Astrocyte of the spinal cord (primary cell): ENCODE measurements at places on chromosomes 11 and 22.

DNA sequence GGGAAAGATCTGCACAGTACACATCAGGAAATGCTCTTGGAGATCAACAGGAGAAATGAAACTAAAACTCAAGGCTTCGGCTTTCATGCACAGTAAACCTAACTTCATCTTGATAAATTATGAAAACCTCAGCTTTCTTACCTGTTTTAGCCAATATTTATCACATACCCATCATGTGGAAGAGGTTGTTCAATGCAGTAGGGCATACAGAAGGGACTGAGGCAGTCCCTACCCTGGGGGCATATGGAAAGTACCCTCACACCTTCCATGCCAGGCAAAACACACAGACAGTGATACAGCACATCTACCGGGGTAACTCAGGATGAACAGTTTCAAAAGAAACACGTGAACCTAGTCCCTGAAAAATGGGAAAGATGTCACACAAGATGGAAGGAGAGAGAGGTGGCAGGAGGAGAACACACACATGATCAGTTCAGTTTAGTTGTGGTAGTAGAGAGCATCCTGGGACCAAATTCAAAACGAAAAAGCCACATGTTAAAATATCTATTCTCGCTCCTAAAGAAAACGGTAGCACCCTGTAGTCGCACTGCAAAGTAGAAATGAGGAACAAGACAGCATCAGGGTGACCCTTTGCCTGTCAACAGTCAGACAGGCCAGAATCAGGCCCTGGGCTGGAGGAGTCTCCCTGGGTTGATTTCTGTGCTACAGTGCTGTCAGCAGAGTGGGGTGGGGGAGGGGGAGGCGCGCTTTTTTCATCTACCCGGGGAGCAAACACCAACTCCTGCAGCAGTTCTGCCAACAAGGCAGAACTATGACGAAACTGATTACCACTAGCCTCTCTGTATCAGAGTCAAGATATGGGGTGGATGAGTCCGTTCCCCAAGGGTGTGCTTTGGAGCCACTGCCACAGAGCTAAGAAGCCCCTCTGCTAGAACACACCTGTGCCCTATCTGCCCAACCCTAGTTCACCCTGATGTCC lies 1.3 kb downstream of the HIRA start:
- peak; percentile 65 for DNase-seq

- DNase-seq, result no peak
Measured at GRCh38 chr11:58615559-58615958, 6.9 kb upstream of the CNTF start.

- DNase-seq, result no peak
Measured at GRCh38 chr11:67311051-67311555, 7.8 kb downstream of the SSH3 start.

DNA sequence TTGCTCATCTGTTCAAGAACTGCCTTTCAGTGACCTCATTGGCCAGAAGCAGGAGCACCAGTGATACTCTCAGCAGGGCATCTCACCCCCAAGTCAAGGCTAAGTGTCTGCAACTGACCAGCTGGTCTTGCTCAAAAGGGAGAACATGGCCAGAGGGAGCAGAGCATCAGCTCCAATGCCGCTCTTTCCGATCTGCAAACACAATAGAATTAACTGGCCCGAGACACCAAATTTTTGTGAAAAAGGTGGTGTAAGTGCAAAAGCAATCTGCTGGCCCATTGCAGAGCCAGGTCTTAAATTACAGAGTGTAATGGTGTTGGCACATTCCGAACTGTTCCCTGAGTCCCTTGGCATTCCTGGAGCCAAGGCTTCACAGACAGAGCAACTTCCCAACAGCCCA lies 97.0 kb downstream of the PKNOX2 start:
- no peak for DNase-seq

DNA sequence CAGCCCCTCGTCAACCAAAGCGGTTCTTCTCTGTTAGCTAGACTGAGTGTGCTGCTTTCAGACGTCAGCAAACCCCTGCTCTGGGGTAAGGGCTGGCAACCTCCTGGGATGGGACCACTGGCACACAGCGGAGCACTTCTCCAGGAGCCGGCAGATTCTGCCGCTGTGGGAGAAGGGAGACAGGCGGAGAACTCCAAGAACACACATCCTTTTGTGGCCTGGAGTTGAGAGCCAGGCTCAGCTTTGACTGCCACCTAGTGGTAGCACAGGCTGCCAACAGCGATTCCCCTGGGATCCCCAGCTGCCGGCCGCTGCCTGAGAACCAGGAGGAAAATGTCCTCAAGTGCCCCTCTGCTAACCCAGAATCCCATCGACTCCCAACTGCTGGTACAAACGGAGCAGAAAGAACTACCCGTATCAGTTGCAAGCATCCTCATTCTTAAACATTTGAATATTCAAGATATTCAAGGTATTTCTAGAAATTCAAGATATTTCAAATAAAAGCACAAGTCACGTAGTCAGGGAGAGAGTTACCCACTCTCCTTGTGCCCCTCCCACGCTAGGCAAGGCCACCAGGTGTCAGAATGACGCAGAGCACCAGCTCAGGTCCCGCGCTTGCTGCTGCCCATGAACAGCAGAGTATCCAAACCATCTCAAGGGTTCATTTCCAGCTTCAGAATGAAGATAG lies 4.9 kb downstream of the LTO1 start:
- DNase-seq, result peak; percentile 85

- no peak for DNase-seq
Measured at GRCh38 chr11:45801723-45802315, 3.1 kb upstream of the SLC35C1 start.

- no peak for DNase-seq
Measured at GRCh38 chr11:61805146-61805545, 11.7 kb downstream of the FADS1 start.

- DNase-seq, result peak; percentile 96
Measured at GRCh38 chr11:116853461-116854073, 16.1 kb upstream of the APOA1 start.

DNA sequence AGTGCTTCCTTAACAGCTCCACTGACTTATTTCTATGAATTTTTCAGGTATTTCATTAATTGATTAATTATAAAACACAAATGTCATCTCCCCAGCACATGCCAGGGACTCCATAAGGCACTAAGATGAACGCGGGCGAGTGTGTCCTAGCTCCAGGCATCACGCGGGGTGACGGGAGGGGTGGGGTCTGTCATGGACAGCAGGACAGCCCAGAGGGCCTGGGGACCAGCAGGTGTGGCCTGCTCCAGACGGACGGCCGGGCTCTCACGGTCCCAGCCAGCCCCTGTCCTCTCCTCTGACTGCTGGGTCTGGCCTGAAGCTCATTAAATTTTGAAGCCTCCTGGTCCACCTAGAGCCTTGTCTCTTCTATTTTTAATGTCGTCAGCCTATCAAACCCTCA lies 531.1 kb downstream of the BRD1 start:
- DNase-seq, result no peak

DNA sequence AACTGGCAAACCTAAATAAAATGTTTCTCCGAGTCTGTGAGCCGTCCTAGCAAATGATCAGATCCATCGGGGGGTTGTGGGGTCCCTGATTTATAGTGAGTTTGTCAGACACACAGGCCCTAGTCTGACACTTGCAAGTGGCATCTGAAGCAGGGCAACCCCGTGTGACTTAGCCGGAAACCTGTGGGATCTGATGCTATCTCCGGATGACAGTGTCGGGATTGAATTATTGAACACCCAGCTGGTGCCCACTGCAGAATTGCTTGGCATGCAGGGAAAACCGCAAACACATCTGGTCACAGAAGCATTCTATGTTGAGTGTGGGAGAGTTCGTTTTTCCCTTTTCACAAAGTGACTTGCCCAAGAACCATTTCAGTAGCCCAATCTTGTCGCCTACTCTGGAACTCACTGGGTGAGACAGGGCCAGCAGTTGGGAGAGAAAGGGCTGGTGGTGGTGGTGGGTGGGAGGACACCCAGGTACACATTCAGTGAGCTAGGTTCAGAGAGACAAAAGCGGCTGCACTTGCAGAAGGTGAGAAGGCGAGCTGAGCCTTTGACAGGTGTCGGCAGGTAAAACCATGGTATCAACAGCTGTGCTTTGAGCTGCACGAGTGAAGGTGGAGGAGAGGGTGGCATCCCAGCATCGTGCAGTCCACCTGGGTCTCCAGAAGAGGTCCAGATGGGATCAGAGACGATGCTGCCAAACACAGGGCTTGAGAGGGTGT lies 33.7 kb upstream of the B3GAT1 start:
- no peak for DNase-seq

DNA sequence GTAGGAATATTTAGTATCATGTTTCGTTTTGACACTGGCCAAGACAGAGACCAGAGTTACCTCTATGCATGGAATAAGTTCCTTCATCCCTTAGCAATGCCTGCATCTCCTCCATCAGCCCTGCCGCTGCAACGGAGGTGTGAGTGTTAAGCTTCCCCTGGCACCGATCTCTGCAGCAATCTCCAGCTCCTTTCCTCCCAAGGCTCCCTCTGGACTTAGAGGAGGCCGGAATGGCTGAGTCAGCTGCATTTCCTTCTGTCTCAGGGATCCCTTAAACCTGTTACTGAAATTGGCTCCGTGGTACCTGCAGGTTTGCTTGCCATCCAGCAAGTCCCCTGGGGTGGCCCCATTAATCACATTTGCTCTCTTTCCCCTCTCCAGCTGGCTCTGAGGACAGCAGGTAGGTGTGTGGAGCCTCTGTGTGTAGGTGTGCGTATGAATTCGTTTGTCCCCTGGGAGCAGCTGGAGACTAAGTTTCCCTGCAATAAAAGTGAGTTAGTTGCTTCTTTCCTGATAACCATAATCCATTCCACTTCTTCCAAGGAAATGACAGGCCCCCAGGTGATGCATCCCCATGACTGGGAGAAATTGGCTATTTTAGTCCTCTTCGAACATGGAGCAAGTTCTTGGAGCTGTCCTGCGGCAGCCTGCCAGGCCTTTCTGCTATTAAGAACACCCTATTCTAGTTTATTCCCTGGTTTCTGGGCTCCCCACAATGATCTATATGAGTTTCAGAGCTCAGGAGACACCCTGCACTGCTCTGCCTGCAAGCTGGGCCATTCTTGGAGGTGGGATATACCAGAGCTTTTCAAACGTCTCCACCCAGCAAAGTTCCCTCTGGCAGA lies 457.2 kb upstream of the CADM1 start:
- DNase-seq, result no peak

- DNase-seq, result no peak
Measured at GRCh38 chr11:47350315-47350714, 2.2 kb downstream of the MYBPC3 start.

DNA sequence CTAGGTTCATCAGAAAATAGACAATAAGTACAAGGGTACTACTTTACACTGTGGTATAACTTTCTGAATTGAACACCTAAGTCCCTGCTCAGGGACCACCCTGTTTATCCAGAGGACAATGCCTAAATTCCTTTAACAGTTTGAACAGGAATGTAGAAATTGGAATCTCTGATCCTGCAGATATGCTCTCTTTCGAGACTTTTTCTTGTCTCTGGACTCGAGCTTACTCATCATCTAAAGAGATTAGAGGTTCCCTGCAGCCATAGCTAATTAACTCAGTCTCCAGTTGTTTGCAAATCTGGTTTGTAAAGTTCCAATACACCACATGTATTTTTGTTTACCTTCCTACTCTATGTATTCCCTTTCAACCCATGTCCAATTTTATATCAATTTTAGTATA lies 1.0 kb downstream of the HOATZ start:
- DNase-seq, result no peak

GRCh38 chr11:131674051-131674755 lies 303.8 kb downstream of the NTM start:
- peak; percentile 80 for DNase-seq

DNA sequence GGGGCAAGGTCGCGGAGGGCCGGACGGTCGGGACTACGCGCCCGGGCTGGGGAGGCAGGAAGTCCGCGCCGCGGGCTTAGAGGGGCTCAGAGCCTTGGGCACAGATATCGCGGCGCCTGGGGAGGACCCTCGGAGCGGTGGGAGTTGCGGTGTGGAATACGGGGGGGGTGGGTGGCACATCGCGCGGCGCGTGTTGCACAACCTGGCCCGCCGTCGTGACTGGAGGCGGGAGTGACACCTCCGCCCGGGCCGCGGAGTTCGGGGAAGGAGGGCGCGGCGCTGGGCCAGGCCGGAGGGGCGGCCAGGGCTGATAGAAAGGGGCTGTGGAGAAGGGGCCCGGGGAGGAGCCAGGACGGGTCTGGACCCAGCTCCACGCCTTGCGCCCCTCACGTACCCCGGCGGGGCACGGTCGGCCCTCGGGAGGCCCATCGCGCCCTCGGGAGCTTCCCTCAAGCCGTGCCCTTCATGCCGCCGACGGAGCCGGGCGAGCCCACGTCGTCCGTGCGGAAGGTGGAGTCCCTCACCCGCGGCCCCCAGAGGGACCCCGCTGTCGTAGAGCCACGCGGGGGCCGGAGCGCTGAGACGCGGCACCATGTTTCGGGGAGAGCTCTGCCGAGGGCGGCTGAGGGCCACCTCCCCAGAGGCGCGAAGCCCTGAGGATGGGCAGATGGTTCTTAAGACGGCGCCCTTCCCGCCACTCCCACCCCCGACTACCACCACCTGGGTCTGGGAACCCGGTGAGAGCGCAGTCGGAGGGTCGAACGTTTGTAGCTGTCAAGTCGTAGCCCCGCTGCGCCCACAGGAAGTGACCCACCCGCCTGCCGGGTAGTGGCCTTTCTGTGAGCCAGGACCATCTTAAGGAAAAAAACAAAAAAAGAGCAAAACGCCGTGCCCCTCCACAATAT lies 729 bp downstream of the IL17RA start:
- DNase-seq, result no peak

DNA sequence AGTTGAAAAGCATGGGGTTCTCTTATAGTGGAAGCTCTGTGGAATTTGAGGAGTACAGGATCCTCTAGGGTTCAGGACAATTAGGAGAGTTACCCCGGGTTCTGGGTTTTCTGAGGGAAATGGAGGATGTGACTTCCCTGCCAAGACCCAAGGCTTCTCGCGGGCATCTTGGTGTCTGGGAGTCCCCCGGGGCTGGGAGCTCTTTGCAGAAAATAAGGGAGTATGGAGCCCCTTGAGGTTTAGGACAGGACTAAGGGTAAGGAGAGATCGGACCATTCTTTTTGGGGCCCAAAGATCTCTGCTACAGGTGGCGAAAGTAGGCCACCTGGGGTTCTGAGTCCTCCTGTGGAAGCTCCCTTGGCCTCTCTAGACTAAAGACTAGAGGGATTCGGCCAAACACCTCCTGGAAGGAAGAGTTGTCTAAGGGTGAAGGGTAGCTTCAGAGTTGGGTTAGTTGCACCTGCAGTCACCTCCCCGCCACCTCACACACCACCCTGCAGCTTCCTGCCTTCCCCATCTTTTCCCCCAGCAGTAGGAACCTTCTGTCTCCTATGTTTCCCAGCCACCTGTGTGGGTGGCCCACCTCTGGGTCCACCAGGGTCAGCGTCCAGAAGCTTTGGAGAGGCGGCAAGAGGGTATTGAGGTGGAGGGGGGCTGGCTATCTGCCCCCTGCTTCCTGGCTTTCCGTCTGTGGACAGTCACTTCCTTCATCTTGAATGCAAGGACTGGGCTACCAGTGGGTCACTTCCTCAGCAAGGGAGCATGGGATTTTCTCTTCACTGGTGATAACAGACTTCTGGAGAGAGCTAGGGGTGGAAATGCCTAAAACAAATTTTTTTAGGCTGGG lies 908 bp downstream of the LIMK2 start:
- DNase-seq, result no peak
